ENCODE measurements at places on chromosomes 5 and 9.

DNA sequence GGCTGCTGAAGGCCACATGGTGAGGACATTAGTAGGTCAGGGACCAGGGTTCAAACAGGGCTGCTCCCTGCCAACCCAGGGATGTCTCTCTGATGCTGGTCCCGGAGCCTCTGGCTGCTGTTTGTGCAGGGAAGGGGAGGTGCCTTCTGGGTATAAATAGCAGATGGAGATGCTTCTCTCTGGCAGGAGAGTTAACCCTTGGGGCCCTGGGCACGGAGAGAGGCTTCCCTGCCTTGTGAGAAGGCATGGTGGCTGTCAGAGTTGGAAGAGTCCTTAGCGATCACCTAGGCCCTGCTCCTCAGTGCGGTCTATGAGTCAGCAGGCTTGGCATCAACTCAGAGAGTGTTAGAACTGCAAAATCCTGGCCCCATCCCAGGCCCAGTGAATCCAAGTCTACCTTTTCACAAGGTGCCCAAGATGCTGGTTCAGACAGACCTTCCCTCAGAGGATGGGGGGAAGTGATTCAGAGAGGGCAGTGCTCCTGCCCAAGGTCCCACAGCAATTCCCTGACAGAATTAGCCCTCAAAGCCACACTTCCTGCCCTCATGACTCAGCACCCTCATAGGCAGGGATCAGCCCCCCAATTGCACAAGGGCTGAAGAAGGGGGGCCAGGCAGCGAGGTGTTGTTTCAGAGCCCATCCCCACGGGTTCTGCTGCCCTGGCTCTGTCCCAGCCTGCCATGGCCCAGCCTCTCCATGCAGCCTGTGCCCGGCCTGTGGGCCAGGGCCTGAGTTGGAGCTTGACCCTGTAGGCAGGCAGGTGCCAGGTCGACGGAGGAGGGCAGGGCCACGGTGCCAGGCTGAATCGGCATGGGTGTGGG is 25.6 kb downstream of the CAMK2A start:
- no peak for DNase-seq

GRCh38 chr5:167050568-167051401 is 1240.7 kb upstream of the WWC1 start:
- DNase-seq = no peak

GRCh38 chr5:44160369-44160768 is 228.9 kb downstream of the FGF10 start:
- no peak for DNase-seq

DNA sequence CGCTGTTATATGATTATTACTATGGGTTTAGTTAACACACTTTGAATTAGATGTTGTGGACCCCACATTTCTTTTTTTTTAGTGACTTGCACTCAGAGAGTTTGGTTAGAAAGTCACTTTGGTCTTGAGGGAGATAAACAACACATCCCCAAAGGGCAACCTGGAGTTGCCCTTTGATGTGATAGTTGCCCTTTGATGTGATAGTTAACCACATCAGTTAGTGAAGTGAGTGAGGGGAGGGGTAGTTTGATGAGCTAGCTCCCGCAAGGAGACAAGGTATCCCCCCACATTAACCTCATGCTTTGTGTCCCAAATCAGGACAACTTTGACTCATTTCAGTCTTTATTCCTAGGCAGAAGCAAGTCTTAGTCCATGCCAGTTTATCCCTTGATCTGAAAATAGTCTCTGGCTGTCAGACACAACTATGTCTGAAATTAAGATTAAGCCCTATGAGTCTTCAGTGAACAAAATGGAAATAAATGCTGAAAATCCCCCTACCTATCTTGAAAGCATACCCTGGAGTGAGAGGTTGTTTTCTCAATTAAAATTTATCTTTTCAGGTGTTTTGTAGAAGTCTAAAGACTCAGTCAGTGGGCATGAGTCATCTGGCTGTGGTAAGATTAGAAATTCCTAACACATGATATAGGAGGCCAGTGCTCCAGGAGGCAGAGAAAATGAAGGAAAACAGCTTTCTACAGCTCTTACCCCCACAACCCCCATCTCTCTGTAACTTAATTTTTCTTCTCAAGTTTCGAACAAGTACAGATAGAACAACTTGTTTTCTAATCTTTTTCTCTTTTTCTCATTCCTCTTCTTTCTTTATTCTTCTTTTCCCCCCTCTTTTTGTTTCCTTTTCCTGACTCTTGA is 208.9 kb upstream of the DMRTA1 start:
- DNase-seq = no peak

DNA sequence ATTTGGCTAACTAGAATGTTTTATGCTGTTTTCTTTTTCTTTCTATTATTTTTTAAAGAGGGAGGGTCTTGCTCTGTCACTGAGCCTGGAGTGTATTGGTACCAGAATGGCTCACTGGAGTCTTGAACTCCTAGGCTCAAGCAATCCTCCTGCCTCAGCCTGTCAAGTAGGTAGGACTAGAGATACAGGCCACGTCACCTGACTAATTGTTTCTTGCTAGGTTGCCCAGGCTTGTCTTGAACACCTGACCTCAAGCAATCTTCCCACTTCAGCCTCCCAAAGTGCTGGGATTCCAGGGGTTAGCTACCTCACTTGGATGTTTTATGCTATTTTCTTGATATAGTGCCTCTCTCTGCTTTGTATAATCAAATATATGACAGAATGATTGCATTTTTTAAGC is 166.2 kb downstream of the AOPEP start:
- no peak for DNase-seq

DNA sequence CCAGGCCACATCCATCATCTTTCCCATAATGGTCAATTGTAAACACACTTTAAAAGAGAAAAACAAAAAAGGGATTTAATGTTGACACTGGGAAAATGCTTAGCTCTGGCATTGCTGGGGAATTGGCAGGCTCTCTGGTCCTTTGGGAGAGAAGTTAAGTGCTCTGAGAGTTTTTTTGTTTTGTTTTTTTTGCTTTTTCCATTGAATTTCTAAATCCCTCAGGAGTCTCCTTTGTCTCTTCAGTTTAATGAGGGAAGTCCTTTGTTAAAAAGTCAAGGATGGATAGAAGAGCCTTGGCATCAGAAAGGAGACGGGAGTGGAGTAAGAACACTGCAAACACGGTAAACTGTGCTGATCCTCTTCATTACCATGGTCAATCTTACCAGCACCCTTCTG is 7.1 kb upstream of the HAND1 start:
- no peak for DNase-seq

- DNase-seq = no peak
Measured at GRCh38 chr5:149271716-149272563, at the start of gene AFAP1L1. AFAP1L1 (plus strand) TSS chr5:149271859; CDS start chr5:149271969, 110 bp downstream.

GRCh38 chr9:88447431-88447830 is 59.2 kb downstream of the SPIN1 start:
- DNase-seq = no peak

- no peak for DNase-seq
Measured at GRCh38 chr5:115962239-115962564, at the start of gene LVRN. LVRN (plus strand) TSS chr5:115962475; CDS start chr5:115962618, 143 bp downstream.

GRCh38 chr9:100700689-100701318 is 122.9 kb downstream of the CAVIN4 start:
- no peak for DNase-seq

GRCh38 chr5:151646334-151646733 is 40.4 kb downstream of the SPARC start:
- no peak for DNase-seq

DNA sequence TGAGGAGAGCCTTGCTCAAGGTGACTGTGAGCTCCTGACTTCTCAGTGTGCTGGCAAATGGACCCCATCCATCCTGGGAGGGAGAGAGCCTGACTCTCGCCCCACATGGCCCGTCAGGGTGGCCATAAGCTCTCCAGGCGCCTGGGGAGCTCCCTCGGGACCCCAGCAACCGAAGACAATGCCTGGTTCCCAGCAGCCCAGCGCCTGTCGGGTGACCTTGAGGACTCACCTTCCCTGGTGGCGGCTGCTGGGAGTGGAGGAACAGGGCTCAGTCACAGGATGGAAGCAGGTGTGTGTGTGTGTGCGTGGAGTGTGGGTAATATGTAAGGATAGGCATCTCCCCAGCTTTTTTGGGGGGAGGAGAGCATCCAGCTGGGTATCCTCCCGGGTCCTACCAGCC is 190.3 kb downstream of the MELK start:
- DNase-seq = no peak

GRCh38 chr5:135214897-135215616 is 181.0 kb upstream of the PITX1 start:
- DNase-seq = no peak

- DNase-seq = no peak
Measured at GRCh38 chr9:90105773-90106172, 501.0 kb downstream of the GADD45G start.

GRCh38 chr5:173472784-173473278 is 143.6 kb downstream of the BOD1 start:
- no peak for DNase-seq

DNA sequence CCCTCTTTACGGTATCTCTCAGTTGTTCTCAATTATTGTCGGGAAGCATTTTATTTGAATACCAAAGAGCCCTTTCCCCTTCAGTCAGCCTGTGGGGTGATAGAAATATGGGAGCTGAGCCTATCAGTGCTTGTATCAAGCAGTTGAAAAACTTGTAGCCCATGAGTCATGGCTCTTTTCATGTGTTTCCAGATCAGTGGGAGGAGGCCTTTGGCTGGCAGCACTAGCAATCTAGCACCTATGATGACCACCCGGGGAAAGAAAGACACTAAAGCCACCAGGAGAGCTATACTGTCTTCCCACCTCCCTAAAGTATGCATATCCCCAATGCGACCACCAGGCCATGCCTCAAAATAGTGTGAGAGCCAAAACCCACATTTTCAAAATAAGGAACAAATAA is 696.9 kb upstream of the C9orf72 start:
- DNase-seq = no peak

GRCh38 chr5:30749971-30750370 is 443.5 kb upstream of the CDH6 start:
- DNase-seq = no peak

- no peak for DNase-seq
Measured at GRCh38 chr5:126514558-126515141, 80.4 kb downstream of the ALDH7A1 start.

DNA sequence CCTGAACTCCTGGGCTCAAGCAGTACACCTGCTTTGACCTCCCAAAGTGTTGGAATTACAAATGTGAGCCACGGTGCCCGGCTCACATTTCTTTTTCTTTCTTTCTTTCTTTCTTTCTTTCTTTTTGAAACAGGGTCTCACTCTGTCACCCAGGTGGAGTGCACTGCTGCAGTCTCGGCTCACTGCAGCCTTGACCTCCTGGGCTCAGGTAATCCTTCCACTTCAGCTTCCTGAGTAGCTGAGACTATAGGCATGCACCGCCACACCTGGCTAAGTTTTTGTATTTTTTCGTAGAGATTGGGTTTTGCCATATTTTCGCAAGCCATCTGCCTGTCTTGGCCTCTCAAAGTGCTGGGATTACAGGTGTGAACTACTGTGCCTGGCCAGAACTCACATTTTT is 183.7 kb downstream of the CCDC171 start:
- no peak for DNase-seq

DNA sequence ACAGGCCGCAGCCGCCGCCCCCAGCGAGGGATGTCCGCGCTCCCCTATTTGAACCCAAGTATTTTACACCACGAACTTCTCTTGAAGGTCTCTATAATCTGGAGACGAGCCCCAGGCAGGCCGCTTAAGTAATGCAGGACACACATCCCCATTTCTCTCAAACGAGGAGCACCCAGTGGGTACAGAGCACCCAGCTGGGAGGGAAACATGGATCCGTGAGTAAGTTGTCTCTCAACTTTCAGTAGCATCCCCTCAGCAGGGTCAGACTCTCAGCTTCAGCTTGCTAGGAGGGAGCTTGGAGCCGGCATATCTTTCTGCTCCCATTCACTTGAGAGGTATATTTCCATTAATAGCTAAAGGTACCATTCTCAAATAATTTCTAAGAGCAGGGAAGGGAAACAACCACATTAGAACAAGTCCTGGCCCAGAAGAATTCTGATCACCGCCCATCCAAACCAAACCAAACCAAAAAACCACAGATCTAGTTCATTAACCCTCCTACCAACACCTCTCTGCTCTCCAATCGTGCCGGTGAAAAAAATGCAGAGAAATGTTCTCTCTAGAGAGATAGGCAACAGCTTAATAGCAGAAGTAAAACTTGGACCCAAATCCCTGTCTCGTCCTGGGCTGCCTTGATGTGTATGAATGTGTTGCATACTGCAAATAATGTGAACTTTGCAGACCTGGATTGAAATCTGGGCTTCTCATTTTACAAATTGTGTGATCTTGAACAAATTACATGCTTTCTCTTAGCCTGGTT is 910 bp downstream of the TDRD7 start:
- no peak for DNase-seq

GRCh38 chr9:124222918-124223720 is 34.6 kb upstream of the NEK6 start:
- DNase-seq = no peak

DNA sequence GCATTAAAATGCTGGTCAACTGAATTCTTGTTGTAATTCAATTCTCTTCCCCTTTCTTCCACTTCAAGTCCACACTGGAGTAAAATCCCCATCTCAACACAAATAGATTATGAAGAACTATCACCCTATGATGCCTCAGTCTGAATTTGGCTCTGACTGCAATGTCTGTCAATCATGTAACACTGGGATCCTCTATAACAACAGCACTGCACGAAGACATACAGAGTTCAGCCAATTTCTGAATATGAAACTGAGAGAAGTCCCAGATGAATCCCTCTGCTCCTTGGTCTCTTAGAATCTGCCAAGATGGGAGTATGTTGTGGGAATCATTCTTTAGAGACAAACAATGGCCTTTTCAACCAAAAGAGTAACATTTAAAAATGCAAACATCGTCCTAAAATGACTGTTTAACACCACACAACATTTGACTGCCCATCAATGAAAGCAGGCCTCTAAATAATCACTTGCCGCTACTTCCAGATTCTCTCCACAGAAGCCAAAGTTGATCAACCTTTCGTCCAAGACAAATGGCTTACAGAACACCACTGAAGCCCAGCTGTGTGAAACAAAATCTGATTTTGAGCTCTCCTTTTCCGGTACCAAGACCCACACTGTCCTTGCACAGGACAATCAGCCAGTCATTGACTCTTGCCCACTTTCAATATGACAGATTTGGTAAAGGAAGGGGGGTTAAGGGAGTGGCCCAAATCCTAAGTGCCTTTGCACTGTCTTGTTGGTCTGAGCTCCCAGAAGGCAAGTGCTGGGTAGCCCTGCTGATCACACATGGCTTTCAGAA is 258.0 kb downstream of the EBF1 start:
- no peak for DNase-seq

GRCh38 chr9:120361551-120361950 is 218.4 kb downstream of the CDK5RAP2 start:
- DNase-seq = no peak
